ENCODE measurements at places on chromosomes 2 and 18.

- no peak for DNase-seq
These were observed 131.5 kb downstream of the RGPD3 start for GRCh38 chr2:106336737-106337136.

- no peak for DNase-seq
These were observed 220.2 kb downstream of the PDE11A start for GRCh38 chr2:177852389-177852788.

GRCh38 chr2:231930593-231931281 is 4.5 kb upstream of the NPPC start:
- DNase-seq, result no peak

DNA sequence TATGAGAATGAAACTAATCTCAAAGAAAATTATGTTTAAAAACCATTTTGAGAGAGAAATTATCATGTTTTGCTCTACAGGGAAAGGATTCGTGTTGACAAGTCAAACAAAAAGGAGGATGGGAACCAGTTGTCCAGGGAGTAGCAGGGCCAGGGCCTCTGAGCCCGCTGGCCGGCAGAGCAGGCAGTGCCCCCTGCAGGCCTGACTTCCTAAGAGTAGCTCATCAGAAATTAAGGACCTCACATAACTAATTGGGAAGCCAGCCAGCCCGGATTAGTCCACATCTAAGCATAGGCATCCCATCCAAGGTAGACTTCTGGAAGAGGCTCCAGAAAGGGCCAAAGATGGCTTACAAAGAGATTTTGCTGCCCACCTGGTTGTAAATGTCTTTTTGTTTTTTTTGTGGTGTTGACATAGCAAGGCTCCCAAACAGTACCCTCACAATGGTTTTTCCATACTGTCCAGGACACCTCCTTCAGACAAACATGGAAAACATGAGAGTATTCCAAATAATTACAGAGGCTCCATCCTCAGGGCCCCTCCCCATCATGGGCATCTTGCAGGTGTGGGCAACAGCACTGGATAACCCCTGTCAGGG is 241.2 kb upstream of the TANK start:
- no peak for DNase-seq

DNA sequence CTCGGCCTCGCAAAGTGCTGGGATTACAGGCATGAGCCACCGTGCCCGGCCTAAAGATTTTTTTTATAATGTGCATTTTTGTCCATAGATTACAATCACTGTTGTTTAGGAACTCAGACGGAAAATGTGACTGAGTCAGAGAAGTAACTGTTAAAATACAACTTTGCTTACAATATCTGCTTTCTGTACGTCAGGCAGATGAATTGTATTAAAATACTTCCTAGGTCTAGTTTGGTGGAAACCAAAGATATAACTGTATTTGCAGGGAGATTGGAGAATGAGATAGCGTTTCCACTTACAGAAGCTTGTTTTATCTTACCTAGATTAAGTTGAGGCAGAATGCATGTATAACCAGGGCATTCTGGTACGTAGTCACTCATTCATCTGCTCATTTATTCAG is 36.7 kb downstream of the ASAP2 start:
- no peak for DNase-seq

GRCh38 chr2:58204195-58204959 is 36.7 kb downstream of the FANCL start:
- DNase-seq, result no peak

- DNase-seq, result no peak
These were observed 41.2 kb downstream of the TAF4B start for GRCh38 chr18:26267357-26267930.

DNA sequence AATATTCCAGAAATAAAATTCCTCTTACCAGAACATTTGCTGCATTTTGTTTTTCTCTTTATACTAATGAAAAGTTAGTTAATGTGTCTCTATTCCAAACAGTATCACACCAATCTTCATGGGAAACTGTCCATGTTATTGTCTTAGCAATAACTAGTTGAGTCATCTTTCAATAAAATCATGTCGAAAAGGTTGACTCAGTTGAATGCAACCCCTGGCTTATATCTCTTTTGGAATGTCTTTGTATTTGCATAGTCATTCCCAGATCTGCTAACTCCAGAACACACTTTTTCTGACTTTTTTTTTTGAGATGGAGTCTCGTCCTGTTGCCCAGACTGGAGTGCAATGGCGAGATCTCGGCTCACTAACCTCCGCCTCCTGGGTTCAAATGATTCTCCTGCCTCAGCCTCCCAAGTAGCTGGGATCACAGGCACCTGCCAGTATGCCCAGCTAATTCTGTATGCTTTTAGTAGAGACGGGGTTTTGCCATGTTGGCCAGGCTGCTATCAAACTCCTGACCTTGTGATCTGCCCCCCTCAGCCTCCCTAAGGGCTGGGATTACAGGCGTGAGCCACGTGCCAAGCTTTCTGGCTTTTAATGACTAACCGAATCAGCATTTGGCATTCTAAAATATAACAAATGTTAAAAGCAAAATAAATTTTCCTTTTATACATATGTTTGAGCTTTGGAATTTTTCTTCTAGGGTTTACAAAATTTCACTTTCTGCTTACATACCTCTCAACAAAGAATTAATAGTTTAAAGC is 133.2 kb upstream of the GULP1 start:
- no peak for DNase-seq

GRCh38 chr18:9824474-9824832 is 61.3 kb upstream of the TXNDC2 start:
- no peak for DNase-seq

DNA sequence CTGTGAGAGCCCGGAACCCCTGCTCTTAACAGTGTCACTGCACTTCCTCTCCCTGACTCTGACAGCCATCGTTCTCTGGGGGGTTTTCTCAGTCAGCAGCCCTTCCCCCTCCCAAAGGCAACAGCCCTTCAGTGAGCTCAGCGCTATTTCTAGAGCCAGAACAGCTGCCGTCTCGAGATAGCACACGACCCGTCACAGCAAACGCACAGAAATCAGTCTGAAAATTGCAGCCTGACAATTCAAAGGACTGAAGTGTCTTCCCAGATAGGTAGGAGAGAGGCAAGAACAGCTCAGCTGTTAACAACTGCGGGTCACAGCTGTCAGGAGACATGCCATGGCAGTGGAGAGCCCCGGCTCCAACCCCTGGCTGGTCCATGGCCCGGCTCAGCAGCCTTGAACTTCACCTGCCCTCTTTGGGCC is 45.4 kb downstream of the ST8SIA5 start:
- DNase-seq, result no peak

- no peak for DNase-seq
These were observed 11.4 kb downstream of the EPAS1 start for GRCh38 chr2:46308629-46309028.

- DNase-seq, result no peak
These were observed 47.7 kb upstream of the SMAD2 start for GRCh38 chr18:47978141-47978540.

DNA sequence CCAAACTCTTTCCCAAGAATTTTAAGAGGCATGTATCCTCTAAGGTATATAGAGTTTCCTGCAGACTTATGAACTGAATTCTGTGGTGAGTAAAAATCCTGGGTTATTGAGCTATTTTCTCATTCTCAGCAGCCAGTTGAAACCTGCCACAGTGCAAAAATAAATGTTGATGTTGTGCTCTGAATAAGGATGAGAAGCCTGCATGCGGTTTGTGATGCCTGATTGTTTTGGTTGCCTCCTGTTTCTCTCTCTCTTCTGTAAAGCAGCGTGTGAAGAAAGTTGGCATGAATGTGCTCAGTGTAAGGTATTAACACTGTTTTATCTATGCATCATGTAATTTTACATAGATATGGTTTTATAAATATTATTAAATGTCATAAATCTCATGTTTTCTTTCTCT is 452.6 kb downstream of the CDH2 start:
- DNase-seq, result no peak

- DNase-seq, result no peak
These were observed 756 bp downstream of the ABI2 start for GRCh38 chr2:203328760-203329540.

- DNase-seq, result no peak
These were observed 90.6 kb upstream of the CCDC141 start for GRCh38 chr2:179140571-179140970.

- DNase-seq, result no peak
These were observed 253.6 kb downstream of the NBAS start for GRCh38 chr2:15307526-15307925.

DNA sequence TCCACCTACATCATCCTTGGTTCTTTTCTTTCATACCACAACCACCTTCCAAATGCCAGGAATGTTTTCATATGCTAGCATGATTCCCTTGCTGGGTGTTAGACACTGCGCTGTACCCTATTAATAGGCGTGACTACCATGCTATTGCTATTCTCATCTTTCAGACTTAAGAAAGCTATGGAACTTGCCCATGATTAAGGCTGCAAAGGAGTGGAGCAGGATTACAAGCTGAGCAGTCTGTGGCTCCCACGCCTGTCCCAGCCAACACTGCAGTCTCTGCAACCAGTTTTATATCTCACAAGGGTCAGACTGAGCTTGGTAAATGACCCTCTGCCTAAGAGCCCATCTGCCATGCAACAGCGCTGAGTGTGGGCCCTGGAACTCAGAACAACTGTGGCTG is 285.7 kb upstream of the POU3F3 start:
- no peak for DNase-seq

DNA sequence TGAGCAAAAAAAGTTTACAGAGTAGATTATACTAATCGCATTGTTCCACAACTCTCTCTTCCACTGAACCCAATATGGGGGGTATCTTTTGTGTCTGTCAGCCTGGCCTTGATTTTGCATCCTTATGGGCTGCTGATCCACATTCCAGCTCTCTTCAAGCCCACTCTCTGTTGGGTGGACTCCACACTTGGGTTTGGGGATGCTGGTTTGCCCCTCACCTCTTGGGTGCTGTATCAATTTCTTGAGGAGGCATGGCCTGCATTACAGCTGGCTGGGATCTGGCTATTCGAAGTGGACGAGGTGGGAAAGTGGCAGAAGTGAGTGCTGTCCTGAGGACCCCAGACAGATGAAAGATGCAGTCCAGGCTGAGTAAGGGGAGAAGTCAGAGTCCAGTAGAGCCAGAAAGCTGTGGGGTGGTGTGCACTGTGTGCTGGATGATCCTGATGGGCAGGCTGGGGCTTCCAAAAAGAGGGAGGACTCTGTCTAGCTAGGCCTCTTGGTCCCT is 141.4 kb downstream of the CAPN13 start:
- no peak for DNase-seq

DNA sequence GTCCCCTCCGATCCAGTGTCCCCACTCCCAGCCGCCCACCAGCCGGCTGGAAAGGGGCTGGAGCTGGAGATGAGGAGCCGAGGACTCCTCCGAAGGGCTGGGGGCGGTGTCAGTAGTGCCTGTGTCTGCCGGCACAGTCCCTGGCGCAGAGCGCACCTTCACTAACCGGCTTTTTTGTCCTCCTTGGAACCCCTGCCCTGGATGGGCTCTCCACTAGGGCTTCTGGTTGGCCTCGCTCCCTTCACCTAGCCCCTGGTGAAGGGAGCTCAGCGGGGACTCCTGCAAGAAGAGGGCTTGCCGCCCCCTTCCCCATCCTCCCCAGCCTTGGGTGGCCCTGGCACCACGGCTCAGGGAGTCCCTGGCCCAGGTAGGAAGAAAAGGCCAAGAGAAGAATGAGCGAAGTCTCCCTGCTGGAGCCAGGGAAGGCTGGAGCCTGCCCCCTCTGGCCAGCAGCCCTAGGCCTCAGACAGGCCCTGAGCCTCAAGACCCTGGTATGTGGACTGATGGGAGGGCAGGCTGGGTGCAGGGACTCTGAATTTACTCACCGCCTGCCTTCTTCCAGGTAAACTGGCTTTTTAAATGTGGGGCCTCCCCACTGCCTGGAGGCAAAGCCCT is 570 bp upstream of the ECEL1 start:
- DNase-seq, result no peak

- no peak for DNase-seq
These were observed 14.4 kb upstream of the IGFBP2 start for GRCh38 chr2:216618785-216619184.

GRCh38 chr2:8661736-8662135 is 20.1 kb upstream of the ID2 start:
- no peak for DNase-seq

- no peak for DNase-seq
These were observed at the start of gene HOXD9 for GRCh38 chr2:176122683-176123410. HOXD9 (plus strand) TSS chr2:176122719; CDS start chr2:176122769, 50 bp downstream.
